Progenitor cell of endocrine pancreas (in vitro differentiated cells): ENCODE measurements at places on chromosomes 5 and 9. TPM values are rescaled to one million over a fixed set of nuclear protein-coding genes. Genes with fewer than 3 reads are reported as not detected.

The DRD1 gene
- not detected in 2 replicates for total RNA-seq

The LEAP2 gene
- total RNA-seq, result 1.7 and 2.0 TPM in 2 replicates

The PSAT1 gene
- 67.4 and 73.2 TPM in 2 replicates for total RNA-seq

DNA sequence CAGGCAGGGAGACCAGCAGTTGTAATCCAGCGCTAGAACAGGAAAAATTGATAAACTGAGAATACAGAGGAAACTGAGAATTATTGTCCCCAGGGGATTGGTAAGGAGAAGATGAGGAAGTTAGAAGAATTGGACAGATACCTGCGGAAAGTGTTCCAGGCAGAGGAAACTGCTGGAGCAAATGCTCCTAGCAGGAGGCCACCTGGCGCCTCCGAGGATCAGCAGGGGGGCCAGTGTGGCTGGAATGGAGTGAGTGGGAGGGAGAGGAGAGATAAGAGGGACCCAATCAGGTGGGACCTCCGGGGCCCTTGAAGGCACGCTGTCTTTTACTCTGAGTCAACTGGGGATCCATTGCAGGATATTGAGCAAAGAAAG, 695 bp upstream of the ANXA6 start:
- no peak for DNase-seq
